ENCODE measurements at places on chromosomes 16 and 17. TPM values are rescaled to one million over a fixed set of nuclear protein-coding genes. Genes with fewer than 3 reads are reported as not detected.

Gene KLHL36
- 126 TPM for total RNA-seq

Gene RNF157
- under 0.01 TPM for total RNA-seq

Gene KRTAP2-2
- total RNA-seq: not detected

Gene SYT17
- total RNA-seq: 0.34 TPM

Gene MC1R
- 0.68 TPM for total RNA-seq

Gene DRG2
- total RNA-seq: 30.5 TPM
